ENCODE measurements at places on chromosomes 13 and 19.

- no peak for DNase-seq
Observed at GRCh38 chr13:95516021-95516420, 36.5 kb upstream of the CLDN10 start.

DNA sequence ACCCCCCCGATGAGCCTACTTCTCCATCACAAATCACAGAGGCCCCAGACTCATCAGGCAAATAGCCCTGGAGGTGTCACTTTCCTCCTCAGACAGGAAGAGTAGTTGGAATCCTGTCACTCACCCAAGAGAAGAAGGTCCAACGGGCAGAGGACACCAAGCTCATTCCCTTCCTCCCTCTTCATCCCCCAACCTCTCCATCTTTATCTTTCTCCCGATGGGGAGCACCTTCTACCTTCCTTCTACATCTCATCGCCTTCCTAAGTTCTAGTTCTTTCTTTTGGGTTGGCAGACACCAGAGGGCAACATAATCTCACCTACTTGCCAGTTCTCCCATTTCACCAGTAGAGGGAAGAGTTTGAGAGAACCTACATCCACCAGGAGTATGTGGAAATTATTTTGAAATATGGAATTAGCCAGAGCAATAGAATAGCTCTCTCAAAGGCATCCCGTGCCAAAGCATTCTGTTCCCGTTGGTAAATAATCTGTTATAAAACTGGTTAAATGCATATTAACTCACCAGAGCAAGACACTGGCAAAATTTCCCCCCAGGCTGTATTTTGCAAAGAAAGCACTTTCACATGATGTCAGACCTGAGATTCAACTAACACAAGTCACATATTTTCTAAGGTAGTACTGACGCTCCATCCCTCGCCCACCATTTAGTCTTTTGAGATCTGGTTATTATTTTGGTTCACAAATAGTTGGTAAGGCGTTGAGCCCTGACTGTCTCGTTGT, 55.0 kb downstream of the ZIC5 start:
- DNase-seq, result no peak

DNA sequence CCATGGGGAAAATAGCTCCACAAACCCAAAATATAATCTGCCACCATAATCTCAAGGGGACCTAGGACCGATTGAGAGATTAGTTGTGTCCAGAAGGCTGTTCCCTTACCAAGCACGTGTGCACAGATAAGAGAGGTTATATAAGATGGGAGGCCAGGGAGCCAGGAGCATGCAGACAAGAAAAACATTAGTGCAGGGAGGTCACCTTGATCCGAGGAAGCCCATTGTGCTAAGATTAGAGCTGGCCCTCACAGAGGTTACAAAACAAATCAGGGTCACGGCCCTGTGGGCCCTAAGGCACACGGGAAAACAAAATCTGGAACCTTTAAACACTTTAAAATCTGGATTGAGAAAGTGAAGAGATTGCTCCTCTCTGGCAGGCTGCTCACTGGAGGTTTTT, 37.7 kb downstream of the RGCC start:
- no peak for DNase-seq

DNA sequence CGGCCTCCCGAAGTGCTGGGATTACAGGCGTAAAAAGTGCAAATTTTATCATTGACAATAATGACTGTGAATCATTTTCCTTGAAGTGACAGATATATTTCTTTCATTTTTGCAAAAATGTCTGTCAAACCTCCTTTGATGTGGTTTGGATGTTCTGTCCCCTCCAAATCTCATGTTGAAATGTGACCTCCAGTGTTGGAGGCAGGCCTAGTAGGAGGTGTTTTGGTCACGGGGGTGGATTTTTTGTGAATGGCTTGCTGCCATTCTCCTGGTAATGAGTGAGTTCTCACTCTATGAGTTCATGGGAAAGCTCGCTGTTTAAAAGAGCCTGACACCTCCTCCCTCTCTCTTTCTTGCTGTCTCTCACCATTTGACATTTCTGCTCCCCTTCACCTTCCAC, 5.5 kb upstream of the SLC1A6 start:
- DNase-seq, result peak; percentile 10

DNA sequence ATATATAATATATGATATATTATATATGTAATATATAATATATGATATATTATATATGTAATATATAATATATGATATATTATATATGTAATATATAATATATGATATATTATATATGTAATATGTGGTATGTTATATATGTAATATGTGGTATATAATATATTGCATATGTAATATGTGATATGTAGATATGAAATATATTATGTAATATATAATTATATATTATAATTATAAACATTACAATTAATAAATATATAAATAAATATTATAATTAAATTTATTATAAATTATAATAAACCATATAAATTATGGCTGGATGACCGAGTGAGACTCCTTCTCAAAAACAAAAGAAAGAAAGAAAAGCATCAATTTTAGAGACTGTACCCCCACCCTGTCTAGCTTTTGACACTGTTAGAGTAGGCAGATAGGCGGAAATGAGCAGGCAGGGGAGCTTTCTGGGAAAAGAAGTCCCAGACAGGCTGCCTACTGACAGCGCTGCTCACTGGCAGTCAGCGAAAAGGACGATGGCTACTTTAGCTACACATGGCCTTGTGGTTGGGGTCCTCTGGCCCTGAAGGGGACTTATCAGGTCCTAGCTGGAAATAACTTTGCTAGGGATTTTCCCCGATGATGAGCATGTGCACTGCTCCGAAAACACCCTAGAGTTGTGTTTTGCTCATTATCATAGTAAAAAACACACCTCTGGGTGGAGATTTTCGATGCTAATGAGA, 19.7 kb downstream of the C3 start:
- no peak for DNase-seq

DNA sequence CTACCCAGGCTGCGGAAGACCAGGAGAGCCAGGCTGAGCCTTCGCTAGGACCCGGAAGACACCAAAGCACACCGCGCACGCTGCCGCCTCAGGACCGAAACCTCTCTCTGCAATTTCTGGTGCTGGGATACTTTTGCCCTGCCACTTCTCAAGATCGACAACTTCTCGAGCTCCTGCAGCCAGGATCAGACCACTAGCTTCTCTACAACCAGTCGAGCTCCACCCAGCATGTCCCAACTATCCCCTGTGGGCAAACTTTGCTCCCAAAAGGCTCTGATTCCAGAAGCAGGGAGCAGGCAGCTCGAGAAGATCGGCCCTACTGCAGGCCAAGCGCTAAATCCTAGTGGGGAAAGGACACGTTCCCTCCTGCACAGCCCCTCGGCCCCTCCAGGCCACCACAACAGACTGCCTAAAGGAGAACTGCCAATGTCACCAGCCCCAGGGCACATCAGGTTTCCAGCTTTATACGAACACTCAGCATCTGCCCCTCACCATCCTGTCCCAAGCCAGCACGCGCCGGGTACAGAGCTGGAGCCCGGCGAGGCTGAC, 979 bp downstream of the AKAP8 start:
- DNase-seq, result no peak

GRCh38 chr13:109645831-109646230, 140.6 kb downstream of the IRS2 start:
- DNase-seq, result no peak

- DNase-seq, result no peak
Observed at GRCh38 chr13:53198017-53198416, 169.4 kb downstream of the OLFM4 start.

GRCh38 chr19:24073807-24074206, 13.2 kb upstream of the ZNF254 start:
- no peak for DNase-seq

DNA sequence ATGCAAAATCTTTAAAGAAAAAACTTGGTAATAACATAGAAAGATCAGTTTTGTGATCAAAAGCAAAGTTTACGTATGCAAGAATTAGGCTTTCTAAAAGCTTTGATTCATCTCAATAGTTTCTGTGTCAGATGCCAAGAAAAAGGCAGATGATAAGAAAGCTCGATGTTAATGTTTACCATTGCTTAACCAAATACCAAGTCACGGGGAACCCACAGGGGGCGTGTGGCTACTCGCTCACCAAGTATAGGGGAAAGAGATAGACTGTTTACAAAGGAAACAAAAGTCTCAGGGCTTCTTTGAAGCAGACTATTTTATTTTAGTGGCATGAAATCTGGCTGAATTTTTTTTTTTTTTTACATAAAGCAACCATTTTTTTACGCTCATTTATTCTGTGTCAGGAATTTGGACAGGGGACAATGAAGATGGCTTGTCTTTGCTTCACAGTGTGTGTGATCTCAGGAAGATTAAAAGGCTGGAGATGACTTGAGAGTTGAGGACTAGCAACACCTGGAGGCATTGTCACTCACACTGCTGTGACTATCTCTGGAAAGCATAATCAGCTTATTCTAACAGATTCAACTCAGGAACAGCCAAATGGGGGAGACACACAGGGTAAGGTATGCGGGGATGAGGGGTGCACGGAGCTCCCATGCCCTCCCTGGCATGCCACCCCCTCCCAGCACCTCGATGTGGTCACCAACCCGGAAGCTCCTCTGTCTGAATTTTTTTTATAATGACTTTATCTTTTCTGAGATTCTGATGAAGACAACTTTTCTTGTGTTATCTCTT, 24.9 kb downstream of the RCBTB1 start:
- no peak for DNase-seq

- DNase-seq, result peak; percentile 63
Observed at GRCh38 chr19:6412447-6413091, 12.0 kb downstream of the KHSRP start.
